Left kidney (tissue), 8 donors: ENCODE measurements at places on chromosomes 2 and 18.

DNA sequence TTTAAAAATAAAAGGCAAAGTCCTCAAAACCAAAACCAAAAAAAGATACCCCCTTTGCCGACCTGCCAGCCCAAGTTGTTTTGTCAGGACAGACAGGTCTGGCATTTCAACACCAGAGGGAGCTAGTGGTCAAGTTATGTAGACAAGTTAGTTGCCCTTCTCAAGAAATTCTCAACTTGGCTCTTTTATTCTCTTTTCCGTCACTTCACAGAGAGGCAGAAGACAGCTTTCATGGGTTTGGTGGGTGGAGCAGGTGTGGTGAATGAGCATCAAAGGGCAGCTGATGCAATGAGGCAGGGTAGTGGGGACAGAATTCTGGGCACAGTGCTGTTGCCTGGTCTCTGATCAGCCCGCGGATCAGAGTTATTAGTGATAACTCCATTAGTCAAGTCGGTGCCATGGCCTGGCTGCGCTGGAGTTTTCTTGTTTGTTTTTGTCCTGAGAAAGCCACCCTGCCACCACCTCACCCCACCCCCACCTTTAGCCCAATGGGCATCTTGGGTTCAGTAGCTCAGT is 303.7 kb upstream of the EPAS1 start:
- DNase-seq = peak; percentile 63

DNA sequence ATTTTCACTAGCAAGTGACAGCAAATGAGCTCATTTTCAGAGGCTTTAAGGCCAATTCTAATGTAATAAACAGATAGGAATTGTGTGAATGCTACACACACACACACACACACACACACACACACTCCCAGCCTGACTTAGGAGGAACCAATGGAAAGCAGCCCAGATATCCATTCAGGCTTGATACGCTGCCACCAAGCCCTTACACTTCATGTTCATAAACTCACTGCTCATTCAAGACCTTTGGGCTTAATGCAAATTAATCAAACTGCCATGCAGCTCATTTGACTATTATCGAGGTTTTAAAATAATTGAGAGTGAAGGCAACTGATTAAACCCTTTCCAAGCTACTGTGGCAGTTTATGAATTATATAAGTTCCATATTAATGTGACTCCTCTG is 298.9 kb upstream of the NCKAP5 start:
- no peak for DNase-seq

DNA sequence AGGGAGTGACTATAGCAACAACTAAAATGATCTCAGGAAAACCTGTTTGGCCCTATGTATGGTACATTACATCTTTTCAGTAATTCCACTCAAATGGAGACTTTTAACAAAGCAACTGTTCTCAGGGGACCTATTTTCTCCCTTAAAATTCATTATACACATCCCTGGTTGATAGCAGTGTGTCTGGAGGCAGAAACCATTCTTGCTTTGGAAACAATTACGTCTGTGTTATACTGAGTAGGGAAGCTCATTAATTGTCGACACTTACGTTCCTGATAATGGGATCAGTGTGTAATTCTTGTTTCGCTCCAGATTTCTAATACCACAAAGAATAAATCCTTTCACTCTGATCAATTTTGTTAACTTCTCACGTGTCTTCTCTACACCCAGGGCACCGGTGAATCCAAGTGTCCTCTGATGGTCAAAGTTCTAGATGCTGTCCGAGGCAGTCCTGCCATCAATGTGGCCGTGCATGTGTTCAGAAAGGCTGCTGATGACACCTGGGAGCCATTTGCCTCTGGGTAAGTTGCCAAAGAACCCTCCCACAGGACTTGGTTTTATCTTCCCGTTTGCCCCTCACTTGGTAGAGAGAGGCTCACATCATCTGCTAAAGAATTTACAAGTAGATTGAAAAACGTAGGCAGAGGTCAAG is 955 bp downstream of the TTR start:
- no peak for DNase-seq

DNA sequence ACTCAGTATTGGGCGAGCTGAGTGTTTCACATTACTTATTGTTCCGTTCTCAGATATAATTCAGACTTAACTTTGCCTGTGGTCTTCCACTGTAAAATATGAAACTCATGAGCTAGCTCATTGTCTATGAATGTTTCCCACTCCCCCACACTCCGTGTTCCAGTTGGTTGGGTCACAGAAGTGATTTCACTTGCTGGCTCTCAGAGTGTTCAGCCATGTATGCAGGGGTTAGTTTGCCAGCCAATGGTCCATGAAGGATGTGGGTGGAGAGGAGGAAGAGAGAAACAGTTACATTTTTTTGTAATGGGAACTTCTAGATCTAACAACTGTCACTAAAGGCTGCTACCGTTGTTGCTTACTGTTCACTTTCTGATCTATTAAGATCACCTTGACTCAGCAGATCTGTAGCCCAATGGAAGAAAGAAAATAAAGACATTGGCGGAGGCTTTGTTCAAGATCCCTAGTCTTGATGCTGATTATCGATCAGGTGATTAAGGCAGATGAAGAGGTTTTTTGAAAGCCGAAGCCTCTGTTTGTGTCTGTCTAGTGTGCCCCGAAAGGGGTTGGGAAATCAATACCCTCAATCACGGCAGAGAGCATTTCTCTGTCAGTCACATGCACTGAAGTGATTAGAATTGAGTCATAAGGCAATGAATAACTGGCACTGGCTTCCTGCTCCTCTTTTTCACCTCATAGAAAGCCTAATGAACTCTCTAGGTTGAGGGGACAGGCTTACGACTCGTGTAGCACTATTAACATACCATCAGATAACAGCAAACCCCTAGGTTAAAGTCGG is 279.7 kb upstream of the FIGN start:
- DNase-seq = peak; percentile 80

GRCh38 chr2:200026332-200027230 is 71.2 kb downstream of the MAIP1 start:
- DNase-seq = no peak

DNA sequence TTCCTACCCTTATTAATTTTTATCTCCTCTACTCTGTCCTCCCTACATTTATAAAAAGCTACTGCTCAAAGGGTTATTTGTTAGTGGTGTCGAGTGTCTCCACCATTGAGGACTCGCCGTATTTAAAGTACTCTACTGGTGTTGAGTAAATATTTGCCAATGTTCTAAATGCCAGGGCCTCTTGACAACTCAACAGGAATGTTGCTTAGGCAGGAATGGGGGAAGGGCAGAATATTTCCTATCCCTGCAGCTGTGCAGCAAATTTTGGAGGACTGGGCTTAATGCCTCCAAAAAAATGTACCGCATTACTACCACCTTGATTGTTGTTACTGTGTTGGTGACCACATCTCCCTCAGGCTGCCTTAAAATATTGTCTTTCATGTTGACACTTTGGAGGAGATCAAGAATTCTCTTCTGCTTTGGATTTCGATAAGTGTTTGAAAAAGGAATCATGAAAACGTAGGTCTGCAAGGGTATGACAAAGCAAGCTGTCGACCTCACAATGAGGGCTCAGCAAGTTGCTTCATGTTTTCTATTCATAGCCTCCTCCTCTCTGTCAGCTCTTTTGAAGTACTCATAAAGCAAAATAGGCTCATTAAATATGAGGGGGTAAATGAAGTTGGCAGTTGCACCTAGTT is 84.3 kb downstream of the EFEMP1 start:
- DNase-seq = peak; percentile 25

- DNase-seq = no peak
These were observed 426.2 kb downstream of the ERBB4 start for GRCh38 chr2:212112401-212112800.

GRCh38 chr2:203683932-203684556 is 22.4 kb upstream of the CD28 start:
- DNase-seq = no peak

- no peak for DNase-seq
These were observed 127.6 kb upstream of the HS6ST1 start for GRCh38 chr2:128446049-128446873.
